ENCODE measurements at places on chromosomes 4 and X. TPM values are rescaled to one million over a fixed set of nuclear protein-coding genes. Genes with fewer than 3 reads are reported as not detected.

The DRD5 gene
- polyA plus RNA-seq = not detected

The BEX1 gene
- 79.9 TPM for polyA plus RNA-seq

The DTHD1 gene
- not detected for polyA plus RNA-seq

The BEND4 gene
- polyA plus RNA-seq = not detected

The TMPRSS11D gene
- polyA plus RNA-seq = not detected

The TLR1 gene
- 0.11 TPM for polyA plus RNA-seq

The MMGT1 gene
- polyA plus RNA-seq = 24.7 TPM

The RGN gene
- polyA plus RNA-seq = 2.4 TPM

The VEGFD gene
- not detected for polyA plus RNA-seq

The HMX1 gene
- polyA plus RNA-seq = not detected

The L1CAM gene
- 0.38 TPM for polyA plus RNA-seq

The SPATA18 gene
- 13.7 TPM for polyA plus RNA-seq

The GPR119 gene
- polyA plus RNA-seq = not detected

The MXRA5 gene
- 45.2 TPM for polyA plus RNA-seq

The GLRA3 gene
- polyA plus RNA-seq = not detected

The FGG gene
- not detected for polyA plus RNA-seq

The ZC4H2 gene
- 8.0 TPM for polyA plus RNA-seq

The IL1RAPL1 gene
- not detected for polyA plus RNA-seq

The PAGE5 gene
- not detected for polyA plus RNA-seq

The PRIMPOL gene
- polyA plus RNA-seq = 14.2 TPM

The FNIP2 gene
- polyA plus RNA-seq = 1.8 TPM
